ENCODE measurements at places on chromosomes 12 and 14.

DNA sequence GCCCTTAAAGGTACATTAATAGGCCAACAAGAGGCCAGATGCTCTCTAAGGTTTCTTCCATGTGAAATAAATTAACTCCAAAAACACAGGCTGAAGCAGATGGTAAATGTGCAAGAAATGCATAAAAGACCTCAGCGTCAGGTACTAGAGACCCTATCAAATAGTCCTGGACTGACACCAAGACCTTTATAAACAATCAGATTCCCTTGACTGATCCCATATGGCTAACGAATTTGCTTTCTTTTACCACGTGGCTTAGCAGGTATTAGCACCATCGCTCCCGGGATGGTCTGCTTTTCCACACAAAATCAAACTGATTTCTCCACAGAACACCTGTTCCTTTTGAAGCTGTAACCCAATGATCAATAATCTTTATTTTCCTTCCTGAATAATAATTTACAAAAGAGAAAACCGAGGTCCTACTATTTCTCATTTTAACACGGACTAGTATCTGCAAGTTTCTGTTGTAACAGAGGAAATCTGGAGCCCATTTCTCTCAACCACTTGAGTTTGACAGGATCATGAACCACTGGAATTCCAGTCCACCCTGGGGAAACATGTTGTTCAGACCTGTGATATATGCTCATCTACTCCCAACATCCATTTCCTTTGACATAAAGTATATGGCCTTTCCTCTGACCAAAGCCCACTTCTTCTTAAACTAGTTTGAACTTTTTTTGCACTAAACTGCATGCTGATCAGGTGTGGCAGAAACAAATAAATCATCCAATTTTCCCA lies 48.2 kb upstream of the DAAM1 start:
- ATAC-seq = no peak

GRCh38 chr14:69320581-69321365 lies 60.8 kb downstream of the GALNT16 start:
- ATAC-seq = no peak

- peak; percentile 72 for ATAC-seq
Measured at GRCh38 chr12:70080566-70080965, 162.7 kb upstream of the CNOT2 start.

DNA sequence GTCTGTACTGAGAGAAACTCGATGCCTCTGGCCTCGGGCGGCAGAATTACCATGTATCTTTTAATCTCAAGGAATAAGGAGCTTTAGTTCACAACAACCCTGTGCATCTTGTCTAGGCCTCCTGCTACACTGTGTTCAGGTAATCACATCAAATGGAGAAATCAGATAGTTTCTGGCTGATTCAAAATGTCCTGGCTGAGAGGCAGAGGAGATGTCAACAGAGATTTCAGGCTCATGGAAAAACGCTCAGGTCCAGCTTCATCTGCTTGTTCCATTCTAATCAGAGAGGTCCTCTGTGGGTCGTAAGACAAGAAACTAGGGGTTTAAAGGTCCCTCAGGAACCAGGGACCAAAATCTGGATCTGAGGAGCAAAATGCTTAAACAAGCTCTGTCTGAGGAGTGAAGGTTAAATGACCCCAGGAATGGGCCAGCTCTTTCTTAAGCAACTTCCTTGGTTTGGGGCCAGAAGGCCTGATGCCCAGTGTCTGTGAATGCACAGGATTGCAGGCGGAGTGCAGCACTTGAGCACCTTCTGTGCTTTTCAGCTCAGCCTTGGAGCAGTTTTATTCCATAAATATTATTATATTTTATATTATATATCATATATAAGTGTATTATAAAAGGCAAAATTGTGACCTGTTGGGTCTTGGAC lies 170.2 kb upstream of the PRICKLE1 start:
- ATAC-seq = no peak

GRCh38 chr14:24681056-24681455 lies 47.1 kb upstream of the GZMB start:
- ATAC-seq = no peak

DNA sequence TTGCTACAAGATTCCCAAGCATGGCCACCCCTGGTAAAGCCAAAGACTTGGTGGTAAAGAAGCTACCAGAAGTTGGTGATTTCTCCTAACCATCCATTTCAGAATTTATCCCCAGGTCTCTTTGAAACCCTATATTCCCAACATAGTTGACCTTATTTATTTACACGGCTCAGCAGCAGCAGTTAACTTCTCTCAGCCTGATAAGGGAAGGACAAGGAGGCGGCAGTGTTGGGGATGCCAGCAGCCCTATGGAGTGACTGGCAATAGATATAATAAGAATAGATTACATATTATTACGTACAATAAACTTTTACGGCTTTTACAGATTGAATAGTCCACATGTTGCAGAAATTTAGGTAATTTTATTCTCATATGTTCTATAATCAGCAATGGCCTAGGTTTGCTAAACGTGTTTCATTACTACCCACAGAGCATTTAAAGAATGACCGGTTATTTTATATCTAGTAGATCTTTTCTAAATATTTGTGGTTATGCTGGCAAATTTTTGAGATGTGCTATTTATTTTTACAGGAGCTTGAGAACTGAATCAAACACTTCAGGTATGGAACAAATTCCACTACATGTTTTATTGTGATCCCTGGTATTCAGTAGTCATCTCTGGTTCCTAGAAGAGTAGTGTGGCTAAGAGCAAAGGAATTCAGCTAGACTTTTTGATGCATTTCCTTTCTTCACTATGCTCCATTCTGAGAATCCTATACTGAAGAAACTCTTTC lies 19.8 kb upstream of the PALS1 start:
- ATAC-seq = no peak

- ATAC-seq = no peak
Measured at GRCh38 chr14:54603362-54603761, 36.4 kb downstream of the SAMD4A start.

- ATAC-seq = no peak
Measured at GRCh38 chr14:31024010-31024480, 1.4 kb upstream of the AP4S1 start.

DNA sequence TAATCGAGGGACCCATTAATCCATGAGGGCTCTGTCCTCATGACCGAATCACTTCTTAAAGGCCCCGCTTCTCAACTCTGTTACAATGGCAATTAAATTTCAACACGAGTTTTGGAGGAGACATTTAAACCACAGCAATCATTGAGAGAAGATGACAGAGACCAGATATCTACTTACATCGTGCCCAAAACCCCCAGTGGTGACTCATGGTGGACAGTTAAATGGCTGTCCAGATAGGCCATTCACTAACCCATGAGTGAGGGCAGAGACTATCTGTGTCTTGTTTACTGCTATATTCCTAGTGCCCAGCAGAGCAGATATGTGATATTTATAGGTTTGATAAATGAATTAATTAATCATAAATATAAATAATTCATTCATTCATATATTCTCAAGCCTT lies 20.0 kb upstream of the FLVCR2 start:
- ATAC-seq = no peak

DNA sequence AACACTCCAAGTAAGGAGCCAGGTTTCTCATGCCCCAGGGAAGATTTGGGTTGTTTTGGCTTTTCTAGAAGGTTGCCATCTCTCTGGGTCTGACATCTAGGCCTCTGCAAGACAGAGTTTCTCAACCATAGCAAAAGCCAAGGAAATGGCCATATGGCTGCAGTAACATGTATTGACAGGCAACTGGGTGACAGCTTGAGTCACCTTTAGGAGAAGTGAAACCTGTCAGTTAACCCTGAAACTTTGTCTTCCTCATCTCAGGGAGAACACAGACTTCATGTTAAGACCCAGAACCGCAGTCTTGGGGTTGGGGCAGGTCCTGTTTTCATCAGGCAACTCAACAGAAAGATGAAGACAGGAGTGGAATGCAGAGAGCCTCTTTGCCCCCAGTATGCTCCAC lies 46.0 kb upstream of the PLBD1 start:
- ATAC-seq = peak; percentile 99

GRCh38 chr12:128940090-128940888 lies 87.0 kb downstream of the GLT1D1 start:
- ATAC-seq = no peak

DNA sequence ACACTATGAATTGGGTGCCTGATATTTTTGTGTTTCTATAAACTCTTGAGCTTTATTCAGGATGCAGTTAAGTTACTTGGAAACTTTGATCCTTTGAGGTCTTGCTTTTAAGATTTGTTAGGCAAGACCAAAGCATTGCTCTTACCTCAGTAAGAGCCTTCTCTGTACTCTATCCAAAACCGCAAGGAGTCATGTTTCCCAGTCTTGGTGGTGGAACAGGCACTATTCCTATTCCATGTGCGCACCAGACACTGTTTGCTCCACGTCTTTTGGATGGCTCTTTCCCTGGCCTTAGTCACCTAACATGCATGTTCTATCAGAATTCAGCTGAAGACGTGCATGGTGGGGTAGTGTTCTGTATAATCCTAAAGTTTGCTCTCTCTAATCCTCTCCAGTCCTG lies 23.5 kb downstream of the CSRP2 start:
- ATAC-seq = no peak

GRCh38 chr12:32489070-32489469 lies 89.7 kb downstream of the FGD4 start:
- no peak for ATAC-seq

DNA sequence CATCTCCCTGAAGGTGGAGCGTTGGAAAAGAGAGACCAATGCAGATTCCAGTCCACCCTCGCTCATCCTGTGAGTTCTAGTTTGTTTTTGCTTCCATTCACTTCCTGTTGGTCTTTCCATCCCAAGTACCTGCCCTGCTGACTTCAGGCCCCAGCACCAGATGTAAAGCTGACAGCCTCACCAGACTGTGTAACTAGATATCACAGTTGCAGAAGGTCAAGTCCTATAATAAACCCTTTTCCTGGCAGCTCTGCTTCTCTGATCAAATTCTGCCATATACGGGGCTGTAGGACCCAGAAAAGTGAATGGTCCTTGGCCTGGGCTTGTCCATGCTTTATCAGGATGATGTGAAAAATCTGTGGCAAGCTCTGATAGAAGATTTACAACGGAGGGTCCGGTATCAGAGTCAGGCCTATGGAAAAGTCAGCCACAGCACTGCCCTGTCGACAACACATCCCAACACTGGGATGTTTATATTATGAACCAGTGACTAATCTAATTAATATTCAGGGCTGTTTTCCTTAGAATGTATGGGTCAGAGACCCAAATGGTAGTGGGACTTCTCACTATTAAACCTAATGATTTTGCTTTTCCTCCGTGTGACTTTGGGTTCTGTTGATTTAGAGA lies 42.1 kb downstream of the CCDC175 start:
- ATAC-seq = no peak

- no peak for ATAC-seq
Measured at GRCh38 chr12:80313209-80313608, 130.8 kb upstream of the PTPRQ start.

DNA sequence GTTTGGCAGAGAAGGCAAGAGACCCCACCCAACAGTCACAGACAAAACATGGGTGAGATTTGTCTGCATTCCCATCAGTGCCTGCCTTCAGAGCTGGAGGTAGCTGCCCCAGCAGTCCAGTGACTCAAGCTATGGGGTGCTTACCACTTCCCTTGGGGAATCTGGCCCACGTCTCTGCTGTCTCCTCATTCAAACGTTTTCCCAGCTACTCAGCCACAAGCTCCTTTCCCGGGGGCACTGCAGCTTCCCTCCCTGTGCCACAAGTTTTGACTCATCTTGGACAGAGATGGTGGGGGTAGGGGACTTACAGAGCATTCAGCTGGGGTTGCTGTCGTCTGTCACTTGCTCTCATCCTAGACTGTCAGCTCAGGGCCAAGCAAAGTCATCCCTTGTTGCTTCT lies 66.6 kb downstream of the FBXL14 start:
- no peak for ATAC-seq

- no peak for ATAC-seq
Measured at GRCh38 chr14:70788898-70789297, 20.4 kb downstream of the MAP3K9 start.

DNA sequence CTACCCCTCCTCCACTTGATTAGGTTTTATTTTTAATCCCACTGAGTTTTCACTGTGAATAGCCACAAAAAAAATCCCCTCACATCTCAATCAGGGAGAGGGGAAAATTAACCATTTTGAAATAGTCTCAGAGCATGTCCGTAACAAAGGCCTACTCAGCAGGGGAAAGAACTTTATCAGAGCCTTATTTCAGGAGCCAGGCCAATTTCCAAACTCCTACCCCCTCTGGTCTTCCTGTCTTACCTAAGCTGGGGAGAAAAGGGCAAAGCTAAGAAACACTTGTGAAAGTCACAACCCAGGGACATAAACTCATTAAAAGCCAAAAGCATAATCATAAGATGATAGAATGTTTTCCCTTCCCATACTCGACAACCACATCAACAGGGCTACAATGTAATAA lies 260.3 kb upstream of the DIO3 start:
- no peak for ATAC-seq

- ATAC-seq = peak; percentile 73
Measured at GRCh38 chr12:1080520-1081223, 89.6 kb downstream of the ERC1 start.

DNA sequence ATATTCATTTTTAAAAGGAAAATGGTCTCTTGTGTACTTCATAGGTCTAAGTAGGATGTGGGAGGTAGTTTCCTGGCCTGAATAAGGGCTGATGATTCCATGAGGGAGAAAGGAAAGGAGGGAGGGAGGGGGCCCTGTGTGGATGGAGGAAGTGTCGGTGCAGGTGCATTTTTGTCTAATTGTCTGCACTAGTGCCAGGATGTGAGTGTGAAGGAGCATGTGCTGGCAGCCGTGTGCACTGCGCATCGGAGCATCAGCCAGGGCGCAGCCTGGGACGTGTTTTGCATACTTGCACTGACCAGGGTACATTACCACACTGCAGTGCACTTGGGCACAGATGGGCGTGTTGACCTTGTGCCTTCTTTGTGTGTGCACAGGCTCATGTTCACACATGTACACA lies 29.2 kb downstream of the SMUG1 start:
- ATAC-seq = no peak

GRCh38 chr14:74981462-74981782 lies 21.3 kb upstream of the EIF2B2 start:
- no peak for ATAC-seq

DNA sequence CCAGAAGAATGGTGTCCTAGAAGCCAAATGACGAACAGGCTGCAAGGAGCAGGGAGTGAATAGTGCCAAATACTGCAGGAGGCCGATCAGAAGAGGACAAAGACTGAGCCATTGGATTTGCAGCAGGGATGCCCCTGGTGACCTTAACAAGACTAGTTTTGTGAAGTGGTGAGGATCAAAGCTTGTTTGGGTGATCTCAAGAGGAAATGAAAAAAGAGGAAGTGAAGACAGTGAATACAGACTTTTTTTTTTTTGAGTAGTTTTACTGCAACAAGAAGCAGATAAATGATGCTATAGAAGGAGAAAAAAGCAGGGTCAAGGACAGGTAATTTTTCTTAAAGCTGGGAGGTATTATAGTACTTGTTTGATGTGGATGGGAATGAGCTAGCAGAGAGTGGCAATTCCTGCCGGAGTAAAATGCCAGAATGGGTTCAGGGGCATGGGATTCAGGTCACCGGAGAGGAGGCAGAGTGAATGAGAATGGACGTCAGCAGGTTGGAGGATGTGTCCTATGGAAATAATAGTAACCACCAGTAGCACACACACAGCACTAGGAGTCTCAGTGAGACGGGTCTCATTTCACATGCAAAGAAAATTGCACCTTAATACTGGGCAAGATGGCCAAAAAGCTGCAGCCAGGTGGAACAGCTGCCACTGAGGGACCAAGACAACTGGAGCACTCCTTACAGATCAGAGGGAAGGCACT lies 345.8 kb upstream of the CCDC196 start:
- ATAC-seq = peak; percentile 88

- ATAC-seq = no peak
Measured at GRCh38 chr12:120846721-120847120, 57.4 kb downstream of the SPPL3 start.

All from stimulated activated memory B cell treated with anti-CD40 and anti-IgM and Interleukin-4, amounts not matched to agents 10 μg/mL and 1 μg/mL and 100 μg/mL, for 72 hours (primary cell).